ENCODE measurements at places on chromosomes 5 and 9. TPM values are rescaled to one million over a fixed set of nuclear protein-coding genes. Genes with fewer than 3 reads are reported as not detected.
A peak's percentile ranks its signal among the peaks of the same experiment; 100 is the strongest.

GRCh38 chr9:132878695-132879456 lies at the start of gene SPACA9:
TSS of gene SPACA9 (plus strand) at chr9:132878898. CDS start at chr9:132883948, 5,050 bp downstream.
- DNase-seq, result peak; percentile 85

DNA sequence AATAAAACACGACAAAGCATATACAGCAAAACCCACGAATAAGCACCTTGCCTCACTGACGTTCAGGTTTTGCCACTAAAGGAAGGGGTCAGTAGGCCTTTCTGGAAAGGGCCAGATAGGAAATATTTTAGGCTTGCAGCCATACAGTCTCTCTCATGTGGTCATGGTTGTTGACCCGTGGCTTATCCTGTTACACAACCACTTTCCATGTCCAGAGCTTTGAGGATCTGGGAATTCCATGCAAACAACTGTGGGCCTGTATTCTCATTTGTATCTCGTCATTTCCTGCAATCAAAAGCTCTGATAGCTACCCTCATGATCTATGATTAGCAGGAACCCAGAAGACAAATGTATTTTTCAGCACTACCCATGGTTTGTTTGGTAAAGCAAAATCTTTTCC lies 108.3 kb downstream of the DRD1 start:
- no peak for DNase-seq

GRCh38 chr5:15065091-15065490 lies 193.5 kb upstream of the ANKH start:
- no peak for DNase-seq

GRCh38 chr5:1510631-1511030 lies 13.1 kb downstream of the LPCAT1 start:
- no peak for DNase-seq

- no peak for DNase-seq
Measured at GRCh38 chr5:169341556-169341955, 40.6 kb upstream of the SLIT3 start.

GRCh38 chr9:120315154-120315553 lies 264.8 kb downstream of the CDK5RAP2 start:
- DNase-seq, result no peak

DNA sequence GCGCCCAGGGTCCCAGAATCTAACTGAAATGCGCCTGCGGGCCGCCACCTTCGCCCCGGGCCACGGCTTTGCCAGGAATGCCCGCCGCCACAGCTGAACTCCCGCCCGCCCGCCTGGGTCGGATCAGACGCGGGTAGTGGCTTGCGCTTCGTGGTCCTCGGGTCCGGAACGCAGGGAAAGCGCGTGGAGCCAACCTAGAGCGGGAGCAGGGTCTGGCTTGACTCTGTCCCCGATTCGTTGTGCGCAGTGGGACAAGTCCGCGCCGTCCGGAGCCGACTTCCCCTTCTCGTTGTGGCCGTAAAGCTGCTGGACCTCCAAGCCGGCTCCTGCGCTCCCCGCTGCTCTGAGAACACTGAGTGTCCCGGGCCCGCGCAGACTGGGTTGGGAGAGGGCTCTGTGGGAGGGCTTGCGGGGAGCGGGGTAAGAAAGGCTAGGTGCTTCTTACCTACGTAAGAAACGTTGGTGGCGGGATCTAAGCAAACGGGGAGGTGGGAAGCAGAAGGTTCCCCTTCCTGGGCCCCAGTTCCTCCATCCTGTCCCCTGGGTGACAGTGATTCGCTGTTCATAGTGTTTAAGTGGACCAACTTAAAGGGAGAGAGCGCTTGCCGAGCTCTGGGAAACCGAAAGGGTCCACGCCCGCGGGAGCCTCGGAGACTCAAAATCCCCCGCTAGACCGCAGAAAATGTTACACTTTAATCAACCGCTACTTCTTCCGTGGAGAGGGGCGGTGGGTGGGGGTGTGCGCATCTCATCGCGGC lies 4.4 kb upstream of the FOXE1 start:
- DNase-seq, result no peak

GRCh38 chr5:173001229-173001841 lies 17.8 kb downstream of the ATP6V0E1 start:
- DNase-seq, result no peak

DNA sequence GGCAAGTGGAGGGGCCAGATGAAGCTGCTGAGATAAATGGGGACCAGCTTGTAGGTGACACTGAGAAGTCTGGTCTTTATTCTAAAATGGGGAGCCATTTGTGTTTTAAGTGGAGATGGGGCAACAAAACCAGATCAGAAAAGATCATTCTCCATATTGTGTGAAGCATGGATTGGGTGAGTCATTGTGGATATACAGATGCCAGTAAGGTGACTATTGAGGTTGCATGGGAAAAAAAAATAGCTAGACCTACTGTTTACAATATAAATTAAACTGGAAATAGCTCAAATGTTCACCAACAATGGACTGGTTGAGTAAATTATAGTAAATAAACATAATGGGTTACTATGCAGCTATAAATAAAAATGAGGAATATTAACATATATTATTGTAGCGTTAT lies 5.4 kb upstream of the MAP1B start:
- DNase-seq, result no peak

DNA sequence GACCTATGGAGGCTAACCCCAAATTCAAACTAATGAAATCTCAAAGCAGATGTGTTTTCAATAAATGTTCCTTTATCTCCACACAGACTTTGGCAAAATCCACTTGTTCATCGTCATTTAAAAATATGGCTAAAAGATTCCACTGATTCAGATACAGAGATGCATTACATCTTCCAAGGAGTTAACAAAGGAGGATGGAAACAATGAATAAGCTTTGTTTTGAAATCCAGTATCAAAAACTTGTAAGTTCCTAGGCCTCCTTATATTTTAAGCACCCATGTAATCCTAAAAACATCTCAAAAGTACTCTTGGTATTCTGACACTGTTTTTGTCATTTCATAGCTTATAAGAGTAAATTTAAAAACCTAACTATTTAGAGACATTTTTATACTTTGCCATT lies 345.6 kb upstream of the ACTBL2 start:
- DNase-seq, result no peak

DNA sequence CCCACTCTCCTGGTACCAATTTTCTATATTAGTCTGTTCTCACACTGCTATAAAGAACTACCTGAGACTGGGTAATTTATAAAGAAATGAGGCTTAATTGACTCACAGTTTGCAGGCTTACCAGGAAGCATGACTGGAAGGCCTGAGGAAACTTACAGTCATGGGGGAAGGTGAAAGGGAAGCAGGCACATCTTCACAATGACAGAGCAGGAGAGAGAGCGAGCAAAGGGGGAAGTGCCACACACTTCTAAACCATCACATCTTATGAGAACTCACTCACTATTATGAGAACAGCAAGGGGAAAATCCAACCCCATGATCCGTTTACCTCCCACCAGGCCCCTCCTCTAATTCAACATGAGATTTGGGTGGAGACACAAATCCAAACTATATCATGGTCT lies 72.2 kb downstream of the ATG10 start:
- DNase-seq, result no peak

GRCh38 chr5:360257-361027 lies 38.9 kb downstream of the AHRR start:
- no peak for DNase-seq

DNA sequence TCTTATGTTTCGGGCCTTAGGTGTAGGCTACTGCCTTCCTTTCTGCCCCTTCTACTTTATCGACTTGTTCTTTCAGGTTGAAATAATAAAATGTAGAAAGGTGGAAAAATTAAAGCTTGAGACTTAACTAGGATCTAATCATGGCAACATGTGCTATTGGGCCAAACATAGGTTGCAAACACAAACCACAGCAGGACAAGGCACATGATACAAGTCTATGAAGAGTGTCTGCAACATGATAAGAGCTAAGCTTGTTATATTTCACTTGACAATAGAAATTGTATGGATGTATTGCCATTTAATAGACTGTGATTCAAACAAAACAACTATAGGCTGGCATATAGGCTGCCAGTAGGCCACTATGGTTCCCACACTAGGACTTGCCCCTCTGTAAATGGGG lies 1.7 kb upstream of the ERAP2 start:
- DNase-seq, result no peak

LRRC70 gene
- total RNA-seq, result 3.7 TPM

UAP1L1 gene
- 0.41 TPM for total RNA-seq

RASGRF2 gene
- 12.2 TPM for total RNA-seq

TLX3 gene
- total RNA-seq, result not detected

OR1J2 gene
- total RNA-seq, result not detected

CDK9 gene
- 40.4 TPM for total RNA-seq

PCDHB12 gene
- total RNA-seq, result 12.6 TPM

HAVCR2 gene
- 7.3 TPM for total RNA-seq

C5orf52 gene
- not detected for total RNA-seq

Data from frontal cortex (tissue), 4 donors.